Liver (tissue), 10 donors: ENCODE measurements at places on chromosomes 2 and 18. TPM values are rescaled to one million over a fixed set of nuclear protein-coding genes. Genes with fewer than 3 reads are reported as not detected.
A peak's percentile ranks its signal among the peaks of the same experiment; 100 is the strongest.

The ANKRD36B gene
- 0.58 TPM for polyA plus RNA-seq

DNA sequence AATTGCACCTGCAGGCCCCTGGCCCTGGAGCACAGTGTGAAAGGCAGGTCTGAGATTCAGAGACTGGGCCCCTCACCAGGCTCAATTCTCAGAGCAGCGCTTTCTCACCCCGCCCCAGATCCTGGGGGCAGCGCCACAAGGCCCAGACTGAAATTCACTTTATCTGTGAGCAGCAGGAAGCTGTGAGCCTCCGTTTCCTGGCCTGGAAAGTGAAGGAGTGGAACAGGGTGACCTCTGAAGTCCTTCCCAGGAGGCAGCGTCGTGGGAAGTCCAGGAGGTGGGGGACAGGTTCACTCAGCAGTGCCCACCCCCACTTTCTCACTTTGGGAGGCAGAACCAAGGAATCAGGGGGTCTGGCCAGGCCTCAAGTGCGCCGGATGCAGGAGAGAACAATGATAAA, 235.4 kb downstream of the NDUFA10 start:
- DNase-seq, result no peak

GRCh38 chr2:176001916-176002687, at the start of gene LNPK:
Gene LNPK, minus strand, starts transcription at chr2:176002267. Its CDS starts 6,683 bp downstream, at chr2:175995584.
- DNase-seq, result peak; percentile 97

DNA sequence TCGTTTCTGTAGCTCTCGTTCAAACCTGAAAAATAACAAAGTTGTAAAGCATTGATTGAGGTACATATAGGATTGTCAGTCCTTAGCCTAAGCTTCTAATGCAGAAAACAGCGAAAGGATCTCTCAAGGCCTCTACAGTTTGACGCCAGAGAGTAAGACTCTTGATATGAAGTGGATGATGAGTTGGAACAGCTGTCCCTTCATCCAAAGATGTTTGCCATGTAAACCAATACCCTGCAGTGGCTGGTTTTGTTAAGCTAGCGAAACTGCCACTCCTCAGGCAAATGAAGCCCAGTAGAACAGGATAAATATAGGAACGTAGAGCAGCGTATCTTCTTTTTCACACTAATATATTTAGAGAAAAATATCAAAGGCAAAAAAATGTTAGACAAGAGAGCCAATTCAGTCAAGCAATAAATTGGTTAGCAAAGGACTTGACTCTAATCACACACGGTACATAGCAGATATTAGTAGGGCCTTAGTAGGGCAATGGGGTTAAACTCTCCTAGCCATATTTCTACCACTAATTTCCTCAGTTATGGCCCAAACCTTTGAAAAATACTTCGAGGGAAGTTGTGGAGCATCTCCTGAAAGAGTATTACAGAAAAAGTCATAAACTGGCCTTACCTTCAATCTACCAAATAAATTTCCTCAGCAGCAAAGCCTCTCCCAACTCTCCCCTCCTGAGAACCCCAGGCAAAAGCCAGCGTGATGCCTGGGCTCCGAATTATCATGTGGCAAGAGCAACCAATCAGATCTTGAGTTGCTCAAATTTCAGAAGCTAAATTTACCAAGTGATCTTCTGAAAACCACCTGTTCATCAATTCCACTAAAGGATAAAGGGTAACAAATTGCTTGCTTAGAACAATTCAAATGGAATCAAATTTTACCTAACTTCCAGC, at the start of gene NEB:
NEB (minus strand) TSS at position 706 of the 902 bp plus-strand sequence. CDS start 1,320 bp downstream, outside the sequence.
- DNase-seq, result no peak
